ENCODE measurements at places on chromosomes 3 and 15. TPM values are rescaled to one million over a fixed set of nuclear protein-coding genes. Genes with fewer than 3 reads are reported as not detected.

The CCR3 gene
- not detected for total RNA-seq

The SH3GL3 gene
- not detected for total RNA-seq

The SERPINI2 gene
- total RNA-seq: 1.3 TPM

The LRRC49 gene
- 16.9 TPM for total RNA-seq

The C3orf20 gene
- total RNA-seq: not detected

The PDE8A gene
- 85.9 TPM for total RNA-seq

The CKMT1B gene
- 66.4 TPM for total RNA-seq

The GRM7 gene
- not detected for total RNA-seq

The P2RY1 gene
- 1.0 TPM for total RNA-seq

The OIP5 gene
- 9.6 TPM for total RNA-seq

The A4GNT gene
- 5.4 TPM for total RNA-seq

The CDCP1 gene
- total RNA-seq: 8.4 TPM

The KNG1 gene
- total RNA-seq: not detected

GRCh38 chr3:195153653-195154052, 117.3 kb downstream of the XXYLT1 start:
- H3K27ac ChIP-seq: peak overlapping the region; percentile 87
- H3K36me3 ChIP-seq: no peaks in the 10 kb centered on the region
- no peak for DNase-seq
- no peaks in the 10 kb centered on the region for H3K27me3 ChIP-seq
- no peak overlapping the region for H3K4me3 ChIP-seq

GRCh38 chr3:172836390-172836997, 86.0 kb downstream of the ECT2 start:
- H3K4me3 ChIP-seq: no peak overlapping the region
- no peak for DNase-seq
- H3K36me3 ChIP-seq: no peaks in the 10 kb centered on the region

DNA sequence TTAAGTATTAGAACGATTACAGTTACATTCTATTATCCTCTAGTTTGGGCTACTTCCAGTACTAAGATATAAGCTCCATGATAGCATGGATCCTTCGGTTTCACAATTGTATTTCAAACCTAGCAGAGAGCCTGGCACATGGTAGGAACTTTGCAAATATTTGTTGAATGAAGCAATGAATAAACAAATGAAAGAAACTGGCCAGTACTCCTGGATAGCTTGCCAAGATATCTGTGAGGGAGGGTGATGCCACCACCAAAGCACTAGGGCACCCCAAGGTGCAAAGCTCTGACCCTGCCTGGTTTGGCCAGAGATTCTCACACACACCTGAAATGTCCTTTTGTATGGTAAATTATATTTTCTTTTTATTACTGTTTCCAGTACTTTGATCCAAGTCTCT, 44.3 kb upstream of the PLAAT1 start:
- no peaks in the 10 kb centered on the region for H3K36me3 ChIP-seq
- no peaks in the 10 kb centered on the region for H3K27me3 ChIP-seq
- H3K4me3 ChIP-seq: no peak overlapping the region
- H3K4me1 ChIP-seq: no peaks in the 10 kb centered on the region

DNA sequence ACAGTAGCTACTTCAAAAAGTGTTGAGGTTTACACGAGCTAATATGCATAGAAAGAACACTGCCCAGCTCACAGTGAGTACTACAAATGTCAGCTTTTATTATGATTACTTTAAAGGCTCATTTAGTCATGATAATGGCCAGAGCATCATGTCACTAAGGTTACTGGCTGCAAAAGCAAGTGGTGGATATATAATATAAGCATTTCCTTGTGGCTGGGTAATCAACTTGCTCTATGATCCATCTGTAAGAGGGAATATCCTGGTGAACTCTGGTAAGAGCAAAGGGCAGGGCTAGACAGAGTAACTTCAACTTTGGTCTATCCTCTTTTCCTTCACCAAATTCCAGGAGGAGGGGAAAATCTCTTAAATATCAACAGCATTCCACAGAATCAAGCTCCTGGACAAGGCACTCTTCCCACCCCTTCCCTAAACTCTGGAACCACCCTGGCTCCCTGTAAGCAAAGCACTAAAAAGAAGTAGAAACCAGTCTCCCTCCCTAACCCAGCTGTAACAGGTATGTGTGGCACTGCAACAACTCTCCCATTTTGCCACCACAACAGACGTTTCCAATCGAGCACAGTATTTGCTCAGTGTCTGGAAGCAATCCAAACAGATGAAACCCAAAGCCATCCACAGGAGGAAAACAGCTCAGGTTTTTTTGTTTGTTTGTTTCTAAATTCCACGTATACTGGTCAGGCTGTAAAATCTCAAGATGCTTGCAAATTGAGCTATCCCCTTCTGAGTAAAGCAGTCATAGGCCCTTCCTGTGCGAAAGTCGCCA, 13.4 kb downstream of the B4GALT4 start:
- H3K4me1 ChIP-seq: no peaks in the 10 kb centered on the region
- no peak for DNase-seq
- H3K27me3 ChIP-seq: no peaks in the 10 kb centered on the region
- no peak overlapping the region for H3K4me3 ChIP-seq
- H3K27ac ChIP-seq: no peak overlapping the region

- peaks cover 12% of the 10 kb centered on the region for H3K4me1 ChIP-seq
- H3K27ac ChIP-seq: no peak overlapping the region
- no peak overlapping the region for H3K4me3 ChIP-seq
- no peaks in the 10 kb centered on the region for H3K27me3 ChIP-seq
These were observed 76.9 kb downstream of the HES1 start for GRCh38 chr3:194212845-194213331.

- H3K27ac ChIP-seq: no peak overlapping the region
- H3K4me3 ChIP-seq: no peak overlapping the region
- H3K27me3 ChIP-seq: no peaks in the 10 kb centered on the region
- H3K4me1 ChIP-seq: no peaks in the 10 kb centered on the region
These were observed 286.4 kb downstream of the LRTM1 start for GRCh38 chr3:54641226-54642014.

DNA sequence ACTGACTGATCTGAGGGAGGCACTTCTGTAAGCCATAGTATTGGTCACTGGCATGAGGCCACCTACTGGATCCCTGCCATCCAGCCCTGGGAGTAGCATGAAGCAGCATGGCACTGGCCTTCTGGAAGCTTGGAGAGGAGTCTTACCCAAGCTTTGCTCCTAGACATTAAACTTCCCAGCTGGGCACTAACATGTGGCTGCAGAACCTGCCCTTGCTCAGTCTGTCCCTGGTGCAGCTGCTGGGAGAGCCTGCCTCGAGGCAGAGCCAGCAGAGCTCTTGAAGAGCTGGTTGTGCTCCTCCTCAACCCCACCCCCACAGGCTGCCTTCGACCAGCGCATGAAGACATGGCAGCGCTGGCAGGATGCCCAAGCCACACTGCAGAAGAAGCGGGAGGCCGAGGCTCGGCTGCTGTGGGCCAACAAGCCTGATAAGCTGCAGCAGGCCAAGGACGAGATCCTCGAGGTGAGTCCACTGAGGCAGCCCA, 17.1 kb upstream of the SNX22 start:
- peaks cover 96% of the 10 kb centered on the region for H3K36me3 ChIP-seq
- no peaks in the 10 kb centered on the region for H3K4me1 ChIP-seq
- peak; percentile 66 for DNase-seq
- no peak overlapping the region for H3K4me3 ChIP-seq
- H3K27ac ChIP-seq: no peak overlapping the region
- H3K27me3 ChIP-seq: no peaks in the 10 kb centered on the region

DNA sequence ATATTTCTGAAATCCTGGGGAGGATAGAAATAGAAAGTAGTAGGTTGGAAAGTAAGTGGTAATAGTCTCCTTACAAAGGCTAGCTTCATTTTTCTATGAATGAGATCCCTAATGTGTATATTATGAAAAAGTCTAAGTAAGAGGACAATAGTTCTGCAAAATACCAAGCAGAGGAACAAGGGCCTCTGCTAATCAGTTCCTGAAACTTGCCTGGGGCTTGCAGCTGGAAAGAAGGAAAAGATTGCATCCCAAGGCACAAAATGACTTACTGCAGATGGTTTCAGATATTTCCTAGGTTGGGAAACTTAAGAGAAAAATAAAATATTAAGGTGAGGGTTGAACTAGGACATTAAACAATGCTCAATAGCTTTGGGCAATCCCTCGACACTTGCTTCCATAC, 293.6 kb downstream of the GAP43 start:
- H3K4me1 ChIP-seq: no peaks in the 10 kb centered on the region
- no peak overlapping the region for H3K4me3 ChIP-seq
- no peaks in the 10 kb centered on the region for H3K36me3 ChIP-seq
- DNase-seq: no peak
- no peaks in the 10 kb centered on the region for H3K27me3 ChIP-seq
- no peak overlapping the region for H3K27ac ChIP-seq

DNA sequence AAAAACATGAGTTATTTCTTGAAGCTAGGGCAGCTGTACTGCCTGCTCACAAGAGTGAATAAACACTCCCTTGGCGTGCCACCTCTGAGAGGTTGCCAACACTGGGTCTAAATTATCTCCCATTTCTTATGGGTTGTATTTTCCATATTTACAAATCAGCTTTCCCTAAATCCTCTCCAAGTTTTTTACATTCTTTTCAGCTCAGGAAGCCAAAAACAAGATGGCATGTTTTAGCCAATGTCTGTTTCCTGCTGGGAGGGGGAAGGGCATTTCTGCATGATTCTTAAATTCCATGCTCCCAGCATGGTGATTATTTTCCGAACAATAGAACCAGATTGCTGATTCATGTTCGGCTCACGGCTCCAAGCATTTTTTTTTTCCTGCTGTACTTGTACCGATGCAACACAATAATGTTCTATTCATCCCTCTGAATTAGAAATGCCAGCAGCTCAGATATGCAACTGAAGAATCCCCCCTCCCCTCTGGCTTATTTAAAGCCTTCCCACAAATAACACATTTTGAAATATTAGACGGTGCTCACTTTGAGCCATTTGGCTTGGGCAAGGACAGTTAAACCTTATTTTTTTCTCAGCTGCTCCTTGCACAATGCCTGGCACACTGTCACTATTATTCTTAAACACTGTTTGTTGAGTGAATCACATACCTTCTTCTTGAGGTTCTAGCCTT, 252.5 kb downstream of the THRB start:
- no peaks in the 10 kb centered on the region for H3K36me3 ChIP-seq
- no peak overlapping the region for H3K4me3 ChIP-seq
- no peaks in the 10 kb centered on the region for H3K27me3 ChIP-seq
- peak; percentile 31 for DNase-seq
- H3K27ac ChIP-seq: peak overlapping the region; percentile 22

DNA sequence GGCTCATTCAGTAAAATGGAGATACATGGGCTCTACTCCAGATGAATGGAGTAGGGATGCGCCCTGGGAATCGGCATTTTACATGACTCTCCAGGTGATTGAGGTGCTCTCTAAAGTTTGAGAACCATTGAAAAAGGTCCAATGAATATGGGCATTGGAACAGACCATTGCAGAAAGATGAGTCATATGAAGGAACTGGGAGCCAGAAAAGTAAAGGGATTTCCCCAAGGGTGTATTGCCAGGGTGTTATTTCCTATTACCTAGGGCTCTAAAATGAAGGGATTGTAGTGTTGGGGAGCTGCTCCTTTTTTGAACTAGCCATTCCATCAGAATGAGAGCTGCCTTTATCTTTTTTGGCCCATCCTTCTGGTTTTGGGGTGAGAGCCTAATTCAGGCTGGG, 21.7 kb downstream of the CLDN11 start:
- H3K4me3 ChIP-seq: no peak overlapping the region
- H3K36me3 ChIP-seq: no peaks in the 10 kb centered on the region
- DNase-seq: no peak
- no peaks in the 10 kb centered on the region for H3K27me3 ChIP-seq

- DNase-seq: no peak
- H3K4me1 ChIP-seq: no peaks in the 10 kb centered on the region
- H3K27ac ChIP-seq: no peak overlapping the region
These were observed 23.2 kb upstream of the SRPRB start for GRCh38 chr3:133782454-133782853.

- no peaks in the 10 kb centered on the region for H3K4me1 ChIP-seq
- H3K27ac ChIP-seq: no peak overlapping the region
- no peak overlapping the region for H3K4me3 ChIP-seq
- H3K36me3 ChIP-seq: no peaks in the 10 kb centered on the region
- H3K27me3 ChIP-seq: no peaks in the 10 kb centered on the region
- DNase-seq: no peak
These were observed 403.5 kb downstream of the DIPK2A start for GRCh38 chr3:144375088-144375487.

GRCh38 chr15:81589671-81590070, 215.7 kb upstream of the TMC3 start:
- H3K36me3 ChIP-seq: no peaks in the 10 kb centered on the region
- no peak overlapping the region for H3K27ac ChIP-seq
- no peaks in the 10 kb centered on the region for H3K27me3 ChIP-seq
- H3K4me1 ChIP-seq: no peaks in the 10 kb centered on the region
- DNase-seq: no peak

DNA sequence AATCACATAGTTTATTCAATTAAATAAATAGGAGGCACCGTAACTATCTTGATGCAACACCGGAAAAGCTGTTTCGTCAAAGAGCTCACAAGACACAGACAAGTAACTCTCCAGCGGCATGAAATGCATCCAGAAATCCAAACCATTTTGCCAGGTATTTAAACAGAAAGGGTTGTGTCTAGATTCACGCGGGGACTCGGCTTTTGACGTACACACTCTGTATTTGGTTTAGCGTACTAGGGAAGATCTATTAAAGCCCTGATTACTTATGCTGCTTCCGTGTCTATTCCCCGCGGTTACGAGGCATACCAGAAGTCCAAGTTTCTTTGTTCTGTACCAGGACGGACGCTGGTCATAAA, 718 bp downstream of the BNIP2 start:
- H3K4me3 ChIP-seq: peak overlapping the region; percentile 65
- no peaks in the 10 kb centered on the region for H3K27me3 ChIP-seq
- no peaks in the 10 kb centered on the region for H3K36me3 ChIP-seq
- peaks cover 41% of the 10 kb centered on the region for H3K4me1 ChIP-seq
- DNase-seq: no peak

DNA sequence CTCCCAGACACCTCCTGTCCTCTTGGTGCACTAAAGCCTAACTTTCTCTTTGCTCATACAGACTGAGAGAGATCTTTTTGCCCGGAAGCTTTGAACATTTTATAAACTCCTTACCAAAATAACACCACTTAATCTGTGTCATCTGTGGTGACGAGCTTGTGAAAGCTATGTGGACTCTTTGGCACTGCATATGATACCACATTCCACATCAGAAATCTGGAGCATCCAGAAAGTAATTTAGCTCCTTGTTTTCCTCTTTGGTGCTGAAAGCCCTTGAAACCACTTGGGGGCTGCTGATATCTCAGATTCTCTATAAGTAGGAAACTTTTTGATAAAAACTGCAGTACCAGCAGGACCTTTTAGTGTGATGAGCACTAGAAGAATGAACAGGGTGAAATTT, 128.3 kb downstream of the ALCAM start:
- no peaks in the 10 kb centered on the region for H3K36me3 ChIP-seq
- no peak for DNase-seq
- no peak overlapping the region for H3K4me3 ChIP-seq
- no peaks in the 10 kb centered on the region for H3K27me3 ChIP-seq
- H3K4me1 ChIP-seq: no peaks in the 10 kb centered on the region

GRCh38 chr3:102148598-102149337, 286.0 kb upstream of the ZPLD1 start:
- no peaks in the 10 kb centered on the region for H3K27me3 ChIP-seq
- H3K4me1 ChIP-seq: no peaks in the 10 kb centered on the region
- no peak overlapping the region for H3K27ac ChIP-seq
- H3K4me3 ChIP-seq: no peak overlapping the region
- no peaks in the 10 kb centered on the region for H3K36me3 ChIP-seq

All from stomach (tissue), 19 donors.